ENCODE measurements at places on chromosomes 1 and 21.

- DNase-seq = no peak
Observed at GRCh38 chr21:32844076-32844475, 72.5 kb upstream of the PAXBP1 start.

DNA sequence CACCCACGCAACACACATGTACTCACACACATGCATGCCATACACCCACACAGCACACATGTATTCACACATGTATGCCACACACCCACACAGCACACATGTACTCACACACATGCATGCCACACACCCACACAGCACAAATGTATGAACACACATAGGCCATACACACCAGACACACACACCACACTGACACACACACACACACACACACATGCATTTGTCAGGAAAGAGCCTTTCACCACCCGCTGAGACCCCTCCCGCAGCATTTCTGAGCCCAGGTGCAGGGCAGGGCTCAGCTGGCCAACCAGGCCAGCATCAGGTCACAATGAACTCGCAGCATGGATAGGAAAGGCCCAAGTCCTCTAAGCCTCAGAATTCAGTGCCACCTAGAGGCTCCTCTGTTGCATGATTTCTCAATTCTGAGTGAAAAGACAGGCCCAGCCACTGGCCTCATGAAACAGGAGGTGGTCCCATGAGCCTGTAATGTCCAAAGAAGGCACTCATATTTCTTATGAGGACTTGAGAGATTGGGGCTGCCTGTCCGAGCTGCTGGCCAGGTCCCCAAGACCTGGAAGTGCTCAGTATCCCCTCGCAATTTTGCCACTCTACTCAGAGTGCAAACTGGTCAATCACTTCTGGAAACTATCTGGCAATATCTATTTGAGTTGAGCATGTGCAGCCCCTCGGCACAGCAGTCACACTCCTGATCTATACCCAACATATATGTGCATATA is 57.3 kb downstream of the PSMG1 start:
- DNase-seq = no peak

DNA sequence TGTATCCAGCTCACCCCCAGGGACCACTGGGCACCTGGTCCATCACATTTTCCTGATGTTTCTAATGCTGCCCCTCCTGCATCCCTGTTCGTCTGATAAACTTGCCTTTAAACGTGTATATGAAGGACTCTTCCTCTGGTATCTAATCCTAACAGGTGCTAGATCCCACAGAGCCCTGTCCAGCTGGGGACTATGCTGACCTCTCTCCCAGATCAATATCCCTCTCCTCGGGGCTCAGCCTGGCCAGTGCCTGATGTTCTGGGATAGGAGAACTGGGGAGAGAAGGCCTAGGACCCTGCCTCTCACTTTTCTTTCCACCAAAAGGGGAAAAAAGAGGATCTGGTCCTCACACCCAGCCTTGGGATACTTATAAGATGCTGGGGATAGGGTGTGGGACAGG is 1.4 kb upstream of the SLC5A9 start:
- DNase-seq = no peak

GRCh38 chr1:98674075-98674781 is 12.7 kb downstream of the SNX7 start:
- DNase-seq = no peak

DNA sequence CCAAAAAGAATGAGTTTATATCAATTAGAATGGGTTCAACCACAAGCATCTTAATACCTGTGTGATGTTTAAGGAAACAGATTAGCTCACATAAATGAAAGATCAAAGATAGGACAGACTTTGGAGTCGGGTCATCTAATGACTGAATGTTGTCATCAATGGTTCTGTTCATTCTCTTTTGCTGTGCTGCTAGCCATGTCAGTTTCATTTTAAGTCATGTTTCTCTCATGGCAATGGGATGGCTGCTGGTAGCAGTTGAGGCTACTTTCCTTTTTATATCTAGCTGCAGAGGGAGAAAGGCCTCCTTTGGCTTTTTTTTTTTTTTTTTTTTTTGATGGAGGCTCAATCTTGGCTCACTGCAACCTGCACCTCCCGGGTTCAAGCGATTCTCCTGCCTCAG is 86.9 kb upstream of the SPAG17 start:
- DNase-seq = no peak

GRCh38 chr1:156616463-156616862 is 2.8 kb upstream of the HAPLN2 start:
- no peak for DNase-seq

- DNase-seq = no peak
Observed at GRCh38 chr1:183735069-183735860, 69.7 kb upstream of the RGL1 start.

GRCh38 chr1:228213917-228214808 is 6.3 kb downstream of the OBSCN start:
- no peak for DNase-seq

DNA sequence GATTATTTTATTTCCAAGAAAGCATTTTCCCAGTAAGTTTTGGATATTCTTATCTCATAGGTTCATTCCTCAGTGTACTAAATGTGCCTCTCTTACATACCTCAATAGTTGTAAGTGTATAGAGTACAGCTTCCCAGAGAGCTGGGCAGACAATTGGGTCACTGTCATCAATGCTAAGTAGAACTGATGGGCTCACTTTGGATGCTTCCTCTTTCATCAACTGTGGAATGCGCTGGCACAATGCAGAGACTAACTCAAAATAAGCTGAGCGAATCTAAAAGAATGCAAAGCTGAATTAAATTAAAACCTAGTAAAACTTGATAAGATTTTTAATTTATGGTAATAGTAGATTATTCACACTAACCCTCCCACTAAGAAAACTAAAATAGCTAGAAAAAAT is 21.5 kb downstream of the LTN1 start:
- no peak for DNase-seq

GRCh38 chr21:36698981-36699545 is at the start of gene SIM2:
SIM2 (plus strand) TSS chr21:36699115; CDS start chr21:36699747, 632 bp downstream.
- DNase-seq = no peak

DNA sequence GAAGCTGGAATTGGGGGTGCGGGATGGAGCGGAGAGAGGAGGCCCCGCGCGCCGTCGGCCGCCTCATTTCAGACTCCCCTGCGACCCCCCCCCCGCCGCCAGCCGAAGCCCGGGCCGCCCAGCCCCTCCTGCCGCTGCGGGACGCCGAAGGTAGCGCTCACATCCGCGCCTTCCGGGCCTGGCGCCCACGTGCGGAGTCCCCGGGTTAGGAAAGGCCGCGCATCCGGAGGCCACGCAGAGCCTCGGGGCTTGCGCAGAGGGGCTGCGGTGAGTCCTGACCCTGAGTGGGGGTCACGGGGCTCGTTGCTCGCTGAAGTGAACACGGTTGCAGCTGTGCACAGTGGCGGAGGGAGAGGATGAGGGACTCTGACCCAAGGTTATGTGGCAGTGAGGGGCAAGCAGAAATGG is 552 bp upstream of the ZNF496 start:
- peak; percentile 35 for DNase-seq

- DNase-seq = no peak
Observed at GRCh38 chr1:10419351-10419750, 10.9 kb upstream of the CENPS start.

- no peak for DNase-seq
Observed at GRCh38 chr21:41600116-41600515, 92.2 kb upstream of the TMPRSS2 start.

DNA sequence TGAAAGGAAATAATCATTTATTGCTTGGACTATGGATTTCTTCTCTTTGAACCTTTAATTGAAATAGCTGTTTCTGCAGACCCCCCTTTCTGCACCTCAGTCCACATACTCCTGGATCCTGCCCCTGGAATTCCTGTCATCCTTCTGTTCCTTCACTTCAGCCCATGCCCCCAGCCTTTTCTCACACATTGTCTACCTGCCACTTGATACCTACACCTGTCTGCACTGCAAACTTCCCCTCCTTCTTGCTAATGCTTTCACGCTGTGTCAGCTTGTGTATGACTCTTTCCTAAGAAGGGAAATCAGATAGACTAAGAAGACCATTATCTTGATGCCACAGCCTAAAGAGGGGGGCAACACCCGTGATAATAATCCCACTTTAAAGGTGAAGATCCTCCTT is 80.3 kb upstream of the EXO1 start:
- DNase-seq = no peak

- DNase-seq = no peak
Observed at GRCh38 chr1:59788825-59789224, 25.9 kb upstream of the HOOK1 start.

- no peak for DNase-seq
Observed at GRCh38 chr1:181032535-181032934, 1.2 kb upstream of the MR1 start.

DNA sequence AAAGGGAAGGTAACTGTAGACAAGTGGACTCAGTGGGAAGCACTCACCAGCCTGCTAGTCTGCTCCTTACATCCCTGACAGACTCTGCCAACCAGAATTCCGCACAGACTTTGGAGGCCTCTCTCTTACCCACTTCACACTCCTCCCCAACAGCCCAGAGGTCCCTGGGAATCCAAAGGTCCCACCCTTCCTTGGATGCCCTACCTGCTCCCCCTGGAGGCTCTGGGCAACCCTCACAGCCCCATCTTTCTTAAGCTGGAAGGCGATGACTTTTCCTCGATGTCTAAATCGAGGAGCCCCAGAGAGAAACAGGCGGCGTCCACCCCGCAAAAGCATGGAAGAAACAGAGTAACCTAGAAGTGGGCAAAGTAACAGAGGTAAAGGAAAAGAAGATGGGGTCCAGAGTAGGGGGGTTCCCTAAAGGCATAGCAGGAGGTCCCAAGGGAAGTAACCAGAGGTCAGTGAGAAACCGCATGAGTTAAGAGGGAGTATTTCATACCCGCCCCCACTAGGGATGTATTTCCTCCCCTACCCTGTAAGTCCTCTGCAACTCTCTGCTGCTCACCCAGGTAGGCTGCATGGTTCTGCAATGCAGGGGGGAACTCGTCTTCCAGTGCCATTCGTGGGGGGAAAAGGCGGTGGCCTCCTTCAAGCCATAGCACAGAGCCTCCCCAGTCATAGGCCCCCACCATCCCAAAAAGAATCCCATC is 8.4 kb downstream of the ITGA10 start:
- no peak for DNase-seq

GRCh38 chr1:243715285-243715684 is 134.8 kb downstream of the AKT3 start:
- DNase-seq = no peak

DNA sequence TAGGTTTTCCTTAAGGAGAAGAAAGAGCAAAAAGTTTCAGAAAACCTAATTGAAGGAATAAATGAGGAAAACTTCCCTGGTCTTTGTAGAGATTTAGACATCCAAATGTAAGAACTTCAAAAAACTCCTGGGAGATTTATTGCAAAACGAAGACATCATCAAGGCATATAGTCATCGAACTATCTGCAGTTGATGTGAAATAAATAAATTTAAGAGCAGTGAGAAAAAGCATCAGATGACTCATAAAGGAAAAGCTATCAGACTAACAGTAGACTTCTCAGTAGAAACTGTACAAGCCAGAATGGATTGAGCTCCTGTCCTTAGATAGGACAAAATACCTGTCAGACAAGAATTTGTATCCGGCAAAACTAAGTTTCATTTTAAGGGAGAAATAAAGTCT is 569.4 kb upstream of the ADAMTS5 start:
- no peak for DNase-seq

DNA sequence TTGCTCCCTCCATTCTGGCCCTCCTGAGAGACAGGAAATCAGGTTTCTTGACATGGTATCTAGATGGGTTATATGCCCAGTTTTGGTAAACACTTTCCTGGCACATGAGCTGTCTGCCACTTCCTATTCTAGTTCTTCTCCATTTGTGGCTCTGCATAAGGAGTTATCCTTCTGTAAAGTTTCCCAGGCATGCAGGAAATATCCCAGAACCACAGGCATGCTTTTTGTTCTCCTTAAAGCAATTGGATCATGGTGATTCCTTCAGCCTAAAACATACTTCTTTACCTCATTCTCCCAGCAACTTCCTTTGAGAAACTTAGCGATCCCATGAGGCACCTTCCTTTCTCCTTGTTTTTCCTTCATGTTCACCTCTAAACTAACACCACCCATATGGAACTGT is 199.8 kb downstream of the CRB1 start:
- no peak for DNase-seq

- no peak for DNase-seq
Observed at GRCh38 chr1:16924919-16925477, 3.3 kb downstream of the CROCC start.

GRCh38 chr21:26127918-26128317 is 42.7 kb downstream of the APP start:
- DNase-seq = no peak

- DNase-seq = no peak
Observed at GRCh38 chr1:182185842-182186756, 124.6 kb upstream of the ZNF648 start.

DNA sequence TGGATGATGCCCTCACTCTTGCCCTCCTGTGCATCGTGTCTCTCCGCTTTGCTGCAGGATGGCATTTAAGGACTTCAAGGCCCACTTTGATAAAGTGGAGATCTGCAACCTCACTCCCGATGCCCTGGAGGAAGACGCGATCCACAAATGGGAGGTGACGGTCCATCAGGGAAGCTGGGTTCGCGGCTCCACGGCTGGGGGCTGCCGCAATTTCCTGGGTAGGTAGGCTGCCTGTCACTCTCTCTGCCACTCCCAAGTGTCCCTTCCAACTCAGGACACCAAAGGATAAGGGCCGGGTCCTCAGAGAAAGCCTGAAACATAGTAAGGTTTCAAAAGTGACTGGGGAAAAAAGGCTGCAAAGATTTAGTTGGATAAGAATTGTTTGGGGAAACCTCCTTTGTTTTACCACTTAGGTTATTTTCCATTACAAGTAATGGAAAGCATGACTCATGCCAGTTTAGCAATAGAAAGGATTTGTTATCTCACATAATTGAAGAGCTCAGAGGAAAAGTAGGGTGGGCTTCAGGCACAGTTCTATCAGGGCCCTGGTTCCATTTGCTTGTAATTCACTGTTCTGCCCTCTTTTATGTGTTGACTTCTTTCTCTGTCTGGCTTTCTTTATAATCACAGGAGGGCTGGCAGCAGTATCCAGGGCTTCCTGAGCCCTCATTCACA is 31.9 kb downstream of the CAPN9 start:
- DNase-seq = no peak

- DNase-seq = no peak
Observed at GRCh38 chr1:235947989-235948388, 81.3 kb upstream of the LYST start.

DNA sequence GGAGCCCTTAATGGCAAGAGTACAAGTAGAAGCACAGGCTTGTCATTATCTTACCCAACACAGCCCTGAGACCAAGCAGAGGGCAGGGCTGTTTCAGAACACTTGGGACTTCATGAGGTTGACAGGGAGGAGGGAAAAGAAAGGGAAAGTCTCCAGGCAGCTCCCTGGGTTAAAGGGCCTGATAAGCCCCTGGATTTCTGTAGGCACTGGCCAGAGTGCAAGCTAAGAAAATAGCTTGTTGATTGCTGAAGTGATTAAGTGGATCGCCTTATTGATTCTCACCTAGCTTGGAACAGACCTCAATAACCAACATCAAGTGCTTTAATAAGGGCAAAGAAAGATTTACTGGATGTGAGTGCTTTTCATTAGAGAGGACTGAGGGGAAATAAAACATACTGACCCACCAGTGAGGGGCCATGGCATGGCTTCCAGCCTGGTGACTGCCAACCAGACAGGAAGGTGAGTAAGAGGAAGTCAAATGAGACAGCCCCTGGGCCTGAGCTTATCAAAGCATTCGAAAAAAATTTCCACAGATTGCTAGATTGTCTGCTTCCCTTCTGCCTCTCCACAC is 121.4 kb upstream of the NFIA start:
- no peak for DNase-seq
